ENCODE measurements at places on chromosomes 11 and 22. TPM values are rescaled to one million over a fixed set of nuclear protein-coding genes. Genes with fewer than 3 reads are reported as not detected.

DNA sequence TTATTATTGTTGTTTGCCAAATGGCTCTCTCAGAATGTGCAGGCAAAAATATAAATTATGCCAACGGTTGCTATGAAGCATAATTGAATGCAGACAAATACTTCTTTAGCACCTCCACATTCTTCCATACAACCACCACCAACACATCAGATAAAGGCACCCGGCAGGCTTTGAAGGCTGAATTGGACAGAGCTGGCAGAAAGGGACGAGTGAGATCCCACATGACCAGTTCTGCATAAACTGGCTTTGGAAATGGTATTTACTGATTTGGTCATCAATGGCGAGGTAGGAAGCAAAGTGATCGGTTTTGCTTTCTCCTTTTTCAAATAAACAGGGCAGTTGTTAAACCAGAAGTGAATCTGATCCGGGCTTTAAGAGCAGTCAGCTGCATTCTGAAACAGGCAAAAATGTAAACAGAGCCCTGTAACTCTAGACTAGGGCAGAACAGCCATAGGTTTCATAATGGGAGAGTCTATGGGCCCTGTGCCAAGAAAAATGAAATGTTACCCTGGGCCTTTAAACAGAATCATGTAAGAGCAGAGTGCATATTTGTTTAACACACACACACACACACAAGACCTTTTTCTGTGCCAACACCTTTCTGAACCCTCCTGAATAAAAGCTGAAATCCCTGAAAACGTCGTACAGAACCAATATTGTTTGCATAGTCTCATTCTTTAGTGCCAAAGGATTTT is 97.7 kb downstream of the MPPED2 start:
- no peaks in the 10 kb centered on the region for H3K27me3 ChIP-seq
- peak overlapping the region; percentile 21 for H3K4me3 ChIP-seq
- H3K27ac ChIP-seq, result peak overlapping the region; percentile 38
- H3K4me1 ChIP-seq, result peaks cover 32% of the 10 kb centered on the region
- DNase-seq, result peak; percentile 93

The TTC28 gene
- total RNA-seq, result 29.9 TPM

The UCP3 gene
- total RNA-seq, result 2.0 TPM

DNA sequence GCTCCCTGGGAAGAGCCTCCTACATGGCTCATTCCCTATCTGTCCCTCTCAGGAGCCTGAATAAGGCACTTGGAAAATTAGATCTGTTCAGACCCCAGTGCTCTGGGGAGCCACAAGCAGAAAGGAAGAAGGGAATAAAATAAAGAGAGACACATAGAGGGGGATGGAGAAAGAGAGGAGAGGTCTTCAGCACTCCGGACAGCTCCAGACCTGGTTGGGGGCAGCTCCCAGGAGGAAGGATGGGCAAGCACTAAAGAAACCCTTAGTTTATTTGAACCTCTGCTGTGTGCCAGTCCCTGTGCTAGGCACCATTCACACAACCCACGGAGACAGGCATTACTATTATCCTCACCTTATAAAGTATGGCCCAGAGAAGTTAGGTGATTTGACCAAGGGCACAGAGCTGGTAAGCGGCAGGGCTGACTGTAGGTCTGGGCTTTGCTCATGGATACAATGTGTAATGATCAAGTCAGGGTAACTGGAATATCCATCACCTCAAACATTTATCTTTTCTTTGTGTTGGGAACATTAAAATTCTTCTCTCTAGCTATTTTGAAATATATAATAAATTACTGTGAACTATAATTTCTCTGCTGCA is 53.7 kb upstream of the LRRC32 start:
- DNase-seq, result no peak
- no peak overlapping the region for H3K27ac ChIP-seq
- peaks cover 10% of the 10 kb centered on the region for H3K4me1 ChIP-seq

- H3K36me3 ChIP-seq, result peaks cover 48% of the 10 kb centered on the region
- peaks cover 18% of the 10 kb centered on the region for H3K4me1 ChIP-seq
- H3K27ac ChIP-seq, result no peak overlapping the region
- no peaks in the 10 kb centered on the region for H3K27me3 ChIP-seq
Measured at GRCh38 chr22:46890819-46891218, 128.4 kb downstream of the TBC1D22A start.

GRCh38 chr11:96524475-96524874 is 134.7 kb downstream of the JRKL start:
- DNase-seq, result peak; percentile 4
- H3K27ac ChIP-seq, result no peak overlapping the region
- H3K4me3 ChIP-seq, result no peak overlapping the region
- H3K4me1 ChIP-seq, result no peaks in the 10 kb centered on the region

DNA sequence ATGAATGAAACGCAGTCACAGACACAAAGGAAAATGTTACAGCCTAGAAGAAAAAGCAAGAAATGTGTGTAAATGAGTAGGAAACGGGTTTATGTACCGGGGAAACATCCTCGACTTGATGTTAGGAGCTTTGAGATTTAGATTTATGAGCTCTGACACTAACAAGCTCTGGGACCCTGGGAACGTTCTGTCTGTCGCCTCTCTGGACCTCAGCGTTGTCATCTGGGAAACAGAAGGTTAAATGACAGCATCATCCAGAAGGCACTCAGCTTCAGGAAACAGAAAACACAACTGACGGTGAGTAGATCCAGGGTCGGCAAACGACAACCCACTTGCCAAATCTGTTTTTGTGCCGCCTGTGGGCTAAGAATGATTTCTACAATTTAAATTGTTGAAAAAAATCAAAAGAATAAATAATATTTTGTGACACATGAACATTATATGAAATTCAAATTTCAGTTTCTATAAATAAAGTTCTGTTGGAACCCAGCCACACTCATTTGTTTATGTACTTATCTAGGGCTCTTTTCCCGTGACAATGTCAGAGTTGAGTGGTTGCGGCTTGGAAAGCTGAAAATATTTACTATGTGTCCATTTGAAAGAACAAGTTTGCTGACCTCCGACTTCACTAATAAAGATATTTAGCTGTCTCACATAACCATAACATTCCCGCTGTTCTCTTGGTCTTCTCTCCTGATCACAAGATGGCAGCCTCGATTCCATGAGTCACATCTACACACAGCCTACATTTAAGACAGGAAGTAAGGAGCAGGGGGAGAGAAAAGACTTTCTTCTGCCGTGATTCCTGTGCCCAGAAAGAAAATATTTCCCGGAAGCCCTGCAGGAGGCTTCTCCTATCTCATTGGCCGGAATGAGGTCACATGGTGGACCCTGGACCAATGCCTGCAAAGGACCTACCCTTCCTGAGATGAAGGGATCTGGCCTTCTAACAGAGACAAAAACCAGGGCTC is 47.1 kb upstream of the SYT13 start:
- H3K4me3 ChIP-seq, result no peak overlapping the region
- H3K4me1 ChIP-seq, result peaks cover 17% of the 10 kb centered on the region
- peak; percentile 77 for DNase-seq
- H3K27me3 ChIP-seq, result no peaks in the 10 kb centered on the region

GRCh38 chr11:57496109-57496820 is 19.2 kb downstream of the SLC43A1 start:
- H3K4me1 ChIP-seq, result peaks cover 65% of the 10 kb centered on the region
- peaks cover 51% of the 10 kb centered on the region for H3K36me3 ChIP-seq
- H3K4me3 ChIP-seq, result no peak overlapping the region
- no peak overlapping the region for H3K27ac ChIP-seq
- DNase-seq, result no peak
- H3K27me3 ChIP-seq, result no peaks in the 10 kb centered on the region

The TRIM48 gene
- not detected for total RNA-seq

- no peaks in the 10 kb centered on the region for H3K27me3 ChIP-seq
- H3K4me3 ChIP-seq, result no peak overlapping the region
- H3K4me1 ChIP-seq, result peaks cover 44% of the 10 kb centered on the region
- no peaks in the 10 kb centered on the region for H3K36me3 ChIP-seq
- peak; percentile 7 for DNase-seq
- H3K27ac ChIP-seq, result no peak overlapping the region
Measured at GRCh38 chr11:44630511-44631210, 65.2 kb downstream of the CD82 start.

GRCh38 chr11:46319074-46319453 is 28.2 kb upstream of the DGKZ start:
- peak overlapping the region; percentile 50 for H3K27ac ChIP-seq
- peaks cover 15% of the 10 kb centered on the region for H3K4me1 ChIP-seq
- H3K4me3 ChIP-seq, result no peak overlapping the region
- H3K27me3 ChIP-seq, result no peaks in the 10 kb centered on the region

The ZFTA gene
- 16.8 TPM for total RNA-seq

The PRR33 gene
- not detected for total RNA-seq

DNA sequence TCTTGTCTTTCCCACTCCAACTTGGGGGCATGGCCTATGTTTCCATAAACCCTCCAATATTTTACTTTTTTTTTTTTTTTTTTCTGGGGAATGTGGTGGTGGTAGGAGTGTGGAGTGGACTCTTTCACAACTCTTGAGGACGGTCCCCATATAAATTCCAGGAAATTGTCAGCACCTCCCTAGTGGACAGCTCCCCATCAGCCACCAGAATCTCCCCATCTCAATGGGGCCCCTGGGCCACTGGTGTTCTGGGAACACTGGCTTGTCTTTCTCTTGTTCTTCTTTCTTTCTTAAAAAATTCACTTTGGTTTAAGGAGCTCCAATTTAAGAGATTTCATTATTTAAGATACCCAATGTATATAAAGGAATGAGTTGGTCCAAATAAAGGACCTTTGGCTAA is 74.1 kb downstream of the ADM start:
- H3K27ac ChIP-seq, result peak overlapping the region; percentile 20
- H3K27me3 ChIP-seq, result no peaks in the 10 kb centered on the region
- peaks cover 16% of the 10 kb centered on the region for H3K4me1 ChIP-seq
- H3K36me3 ChIP-seq, result no peaks in the 10 kb centered on the region
